SW 1271 (cell line): ENCODE measurements at places on chromosomes 3 and 15.
A peak's percentile ranks its signal among the peaks of the same experiment; 100 is the strongest.

DNA sequence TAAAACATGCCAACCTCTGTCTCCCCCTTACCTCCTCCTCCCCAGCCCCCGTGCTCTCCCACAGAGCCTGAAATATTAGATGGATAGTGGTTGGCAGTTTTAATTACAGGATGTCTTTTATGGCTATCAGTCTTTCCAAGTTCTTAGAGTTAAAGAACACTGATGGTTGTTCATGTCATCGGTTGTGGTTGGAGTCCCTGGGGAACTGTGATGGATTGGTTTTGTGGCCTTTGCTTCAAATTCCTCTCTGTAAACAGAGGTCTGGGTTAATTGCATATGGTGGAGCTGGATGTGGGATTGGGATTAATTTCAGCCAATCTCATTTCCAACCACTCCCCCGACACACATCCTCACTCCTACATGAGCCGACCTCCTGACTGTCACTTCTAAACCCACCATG, 164.5 kb upstream of the PROK2 start:
- no peak for DNase-seq

- no peak for DNase-seq
Observed at GRCh38 chr3:14847613-14848541, 29.1 kb downstream of the FGD5 start.

DNA sequence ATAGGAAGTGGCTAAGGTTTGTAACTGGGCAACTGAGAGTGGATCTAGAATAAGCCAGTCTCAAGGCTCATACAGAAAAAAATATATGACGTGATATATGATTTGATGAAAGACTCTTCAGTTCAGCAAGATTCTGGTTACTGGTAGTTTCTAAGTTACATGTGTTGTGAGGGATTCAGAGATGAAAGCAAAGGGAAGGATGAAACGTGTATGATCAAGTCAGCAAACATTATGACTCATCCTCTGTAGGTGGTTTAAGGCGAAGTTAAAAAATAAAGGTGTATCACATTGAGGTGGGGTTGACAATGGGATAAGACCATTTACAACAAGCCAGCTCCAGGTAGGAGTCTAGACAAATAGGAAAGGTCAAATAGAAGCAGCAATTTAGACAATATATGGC, 16.2 kb downstream of the TERC start:
- no peak for DNase-seq

GRCh38 chr3:152360302-152360701, 91.6 kb downstream of the MBNL1 start:
- DNase-seq: no peak

DNA sequence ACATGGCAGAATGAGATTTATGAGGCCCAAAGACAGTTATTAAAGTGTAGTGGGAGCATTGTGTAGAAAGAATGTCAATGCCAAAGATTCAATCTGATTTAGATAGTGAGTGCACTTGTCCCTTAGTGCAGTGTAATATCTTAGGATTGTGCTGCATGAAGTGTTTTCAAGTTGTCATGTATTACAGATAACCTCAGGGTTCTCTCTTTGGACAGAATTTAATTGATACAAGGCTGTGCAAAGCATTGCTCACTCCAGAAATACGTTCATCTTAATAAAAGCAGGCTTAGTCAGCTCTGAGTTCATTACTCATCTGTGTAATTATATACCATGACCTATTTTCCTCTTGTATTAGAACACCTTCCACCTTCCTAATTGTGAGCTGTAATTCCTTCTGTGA, 16.0 kb upstream of the GPR171 start:
- DNase-seq: peak; percentile 41

DNA sequence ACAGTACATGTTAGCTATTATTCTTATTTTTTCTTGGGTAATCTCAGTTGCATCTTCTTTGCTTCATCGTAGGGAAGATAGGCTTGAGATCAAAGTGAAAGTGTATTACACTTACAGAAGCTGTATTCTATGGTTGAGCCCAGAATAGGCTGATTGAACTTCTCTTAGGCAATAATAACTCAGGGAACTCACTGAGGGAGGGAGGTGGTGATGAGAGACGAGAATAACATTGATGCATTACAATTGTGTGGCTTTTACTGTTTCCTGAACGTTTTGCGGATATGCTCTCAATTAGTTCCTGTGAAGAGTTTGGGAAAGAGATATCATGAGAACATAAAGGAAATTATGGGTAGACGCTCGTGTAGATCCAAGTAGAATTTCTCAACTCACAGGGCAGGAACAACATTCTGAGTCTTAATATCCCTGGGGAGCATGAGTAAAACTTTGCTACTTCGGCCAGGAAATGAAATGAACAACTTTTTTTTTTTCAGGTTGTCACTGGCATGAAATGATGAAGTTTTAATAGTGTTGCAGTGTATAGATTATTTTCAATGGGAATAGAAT, 302.2 kb downstream of the TUSC7 start:
- no peak for DNase-seq

- no peak for DNase-seq
Observed at GRCh38 chr3:46614431-46614830, 2.1 kb downstream of the FAM240A start.

DNA sequence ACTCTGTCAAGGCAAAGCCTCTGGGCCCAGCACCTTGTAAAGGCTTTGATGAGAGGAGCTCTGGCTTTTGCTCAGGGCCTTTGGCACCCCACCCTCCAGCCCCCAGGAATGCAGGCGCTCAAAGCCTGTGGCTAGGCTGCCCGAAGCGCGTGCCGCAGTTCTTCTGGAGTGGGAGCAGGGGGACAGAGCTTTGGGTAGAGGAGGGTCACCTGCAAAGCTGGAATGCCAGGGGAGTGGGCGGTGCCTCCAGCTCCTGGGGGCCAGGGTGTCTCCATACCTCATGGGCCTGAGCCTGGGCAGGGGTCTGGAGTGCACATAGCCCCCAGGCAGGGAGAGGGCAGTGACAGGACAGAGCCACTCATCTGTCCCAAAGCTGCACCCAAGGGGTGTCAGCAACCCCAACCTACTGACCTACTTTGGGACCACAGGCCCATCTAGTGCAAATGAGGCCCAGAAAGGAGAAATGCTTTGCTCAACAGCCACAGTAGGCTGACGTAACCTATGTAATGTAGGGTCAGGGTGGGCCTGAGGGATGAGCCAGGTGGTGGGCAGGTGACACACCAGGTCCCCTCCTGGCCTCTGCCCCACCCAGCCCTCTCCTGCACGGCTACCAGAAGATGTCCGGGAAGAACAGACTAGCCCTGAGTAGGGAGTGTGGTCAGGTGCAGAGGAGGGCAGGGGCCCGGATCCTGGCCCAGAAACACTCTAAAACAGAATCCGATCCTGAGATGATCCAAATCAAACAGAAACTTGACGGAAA, 2.2 kb upstream of the CALML4 start:
- DNase-seq: no peak

DNA sequence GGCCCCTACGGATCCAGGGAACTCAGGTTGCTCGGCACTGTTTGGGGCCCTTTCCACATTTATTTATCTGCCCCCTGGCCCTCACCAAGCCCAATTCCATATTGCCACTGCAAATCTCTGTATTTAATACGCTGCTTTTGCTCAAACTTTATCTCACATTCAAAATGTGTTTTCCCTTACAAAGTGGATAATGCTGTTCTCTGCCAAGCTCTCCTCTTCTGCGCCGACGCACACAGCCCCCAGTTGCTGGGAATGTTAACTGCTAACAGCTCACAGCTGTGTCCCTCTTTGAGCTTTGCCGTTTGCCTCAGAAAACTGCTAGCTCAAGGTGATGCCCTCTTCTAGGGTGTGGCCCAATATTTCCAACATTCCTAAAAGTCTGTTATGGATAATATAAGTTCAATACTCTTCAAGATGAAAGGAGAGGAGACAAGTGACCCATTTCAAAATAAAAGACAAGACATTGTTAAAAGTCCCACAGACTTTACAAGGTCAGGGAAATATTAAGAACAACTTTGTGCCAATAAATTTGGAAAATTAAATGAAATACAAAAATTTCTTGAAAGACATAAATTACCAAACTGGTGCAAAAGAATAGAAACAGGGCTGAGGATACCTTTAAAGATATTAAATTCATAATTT, 12.6 kb upstream of the FBN1 start:
- no peak for DNase-seq

DNA sequence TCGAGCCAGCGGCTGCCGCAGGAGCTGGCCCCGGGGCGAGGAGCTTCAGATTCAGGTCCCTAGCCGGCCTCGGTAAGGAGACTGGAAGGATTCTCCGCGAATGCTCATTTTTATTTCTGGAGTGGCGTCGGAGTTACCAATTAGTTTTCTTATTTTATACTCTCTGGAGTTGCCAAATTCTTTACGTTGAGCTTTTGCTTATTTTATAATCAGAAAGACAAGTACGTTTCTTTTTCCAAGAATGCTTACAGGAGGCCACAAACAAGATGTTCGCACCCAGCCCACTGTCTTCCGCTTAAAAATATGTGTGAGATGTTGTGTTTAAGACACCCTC, 453 bp upstream of the GPR156 start:
- DNase-seq: no peak

DNA sequence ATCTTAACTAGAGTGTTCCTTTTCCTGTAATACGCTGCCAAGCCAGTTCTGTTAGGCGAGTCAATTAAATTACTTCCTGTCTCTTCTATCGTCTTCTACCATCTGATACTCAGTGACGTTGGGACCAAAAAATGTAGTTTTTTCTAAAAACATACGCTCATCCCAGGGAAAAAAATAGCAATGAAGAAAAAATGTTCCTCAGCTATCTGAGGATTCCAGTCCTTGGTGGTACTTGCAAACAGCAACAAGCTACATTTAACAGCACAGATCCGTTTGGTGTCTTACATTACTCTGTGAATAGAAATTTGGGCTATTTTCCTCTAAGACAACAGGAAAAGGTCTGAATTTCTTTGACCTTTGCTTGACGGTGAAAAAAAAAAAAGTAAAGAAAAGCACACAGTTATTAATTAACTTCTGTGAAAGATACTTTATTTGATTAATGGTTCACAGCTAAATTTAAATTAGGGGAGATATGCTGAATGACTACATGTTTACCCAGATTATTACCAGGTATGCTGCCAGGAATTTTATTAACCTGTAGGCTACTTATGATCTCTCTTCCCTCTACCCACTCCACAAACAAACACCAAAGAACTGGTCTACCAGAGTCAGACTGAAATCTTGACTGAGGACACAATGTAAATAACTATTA, 254.4 kb upstream of the ZPLD1 start:
- no peak for DNase-seq

GRCh38 chr3:73656241-73656890, 31.6 kb upstream of the PDZRN3 start:
- DNase-seq: no peak

DNA sequence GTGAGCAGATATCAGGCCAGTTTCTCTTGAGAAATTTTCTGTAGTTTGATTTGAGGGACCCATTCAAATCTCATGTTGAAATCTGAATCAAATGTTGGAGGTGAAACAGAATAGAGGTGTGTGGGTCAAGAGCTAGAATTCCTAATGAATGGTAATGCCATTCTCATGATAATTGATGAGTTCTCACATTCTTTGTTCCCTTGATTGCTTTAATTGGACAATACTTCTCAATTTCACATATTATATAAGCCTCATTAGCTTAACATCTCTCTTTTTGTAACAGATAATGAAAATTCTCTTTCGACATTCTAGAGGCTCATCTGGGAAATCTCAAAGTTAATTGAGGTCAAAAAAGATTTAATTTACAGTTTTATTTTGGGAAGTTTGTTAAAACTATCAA, 21.9 kb upstream of the OR5H6 start:
- no peak for DNase-seq

DNA sequence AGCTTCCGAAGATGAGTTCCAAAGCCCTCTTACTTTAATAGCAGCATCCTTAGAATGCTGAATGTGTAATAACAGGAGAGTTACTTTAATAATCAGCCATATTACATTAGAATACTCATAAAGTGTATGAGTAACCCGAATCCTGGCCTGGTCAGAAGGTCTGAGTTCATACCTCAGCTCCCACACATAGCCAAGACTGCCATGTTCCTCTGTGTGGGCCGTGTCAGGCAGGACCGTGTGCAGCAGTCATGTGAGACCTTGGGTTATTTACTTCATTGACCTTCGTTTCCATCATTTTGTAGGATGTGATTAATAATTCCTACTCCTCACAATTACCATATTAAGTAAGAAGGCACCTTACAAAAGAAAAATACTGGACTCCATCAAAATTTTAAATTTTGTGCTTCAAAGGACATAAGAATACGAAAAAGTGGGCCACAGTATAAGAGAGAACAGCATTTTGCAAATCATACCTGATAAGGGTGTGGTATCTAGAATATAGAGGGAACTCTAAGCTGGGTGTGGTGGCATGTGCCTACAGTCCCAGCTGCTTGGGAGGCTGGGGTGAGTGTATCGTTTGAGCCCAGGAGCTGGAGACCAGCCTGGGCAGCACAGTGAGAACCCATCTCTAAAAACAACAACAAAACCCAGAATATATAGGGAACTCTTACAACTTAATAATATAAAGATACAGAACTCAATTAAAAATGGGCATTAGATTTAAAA, 163.4 kb downstream of the ATG7 start:
- DNase-seq: no peak

DNA sequence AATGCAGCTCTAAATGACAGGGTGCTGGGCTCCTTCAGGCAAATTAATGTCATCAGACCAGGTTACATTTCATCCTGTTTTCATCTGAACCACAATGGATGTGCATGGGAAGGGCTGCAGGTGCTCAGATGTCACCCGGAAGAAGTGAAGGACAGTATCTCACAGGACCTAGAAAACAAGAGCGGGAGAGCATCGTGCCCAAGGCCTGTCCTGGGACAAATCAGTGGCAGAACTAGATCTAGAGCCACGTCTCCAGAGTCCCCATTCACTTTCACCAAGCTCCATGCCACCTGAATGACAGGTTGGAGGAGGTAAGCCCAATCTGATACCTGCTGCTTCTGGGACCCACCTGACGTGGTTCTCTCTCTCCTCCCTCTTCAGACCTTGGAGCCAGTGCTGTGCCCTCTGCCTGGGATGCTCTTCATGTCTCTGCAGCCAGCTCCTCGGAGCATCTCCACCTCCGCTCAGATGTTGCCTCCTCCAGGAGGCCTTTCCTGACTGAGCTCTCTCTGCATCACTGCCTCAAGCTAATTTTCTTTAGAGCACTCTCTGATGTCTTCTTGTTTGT, 77.3 kb downstream of the CPN2 start:
- no peak for DNase-seq

GRCh38 chr3:45132568-45133211, 13.5 kb downstream of the CDCP1 start:
- DNase-seq: no peak

GRCh38 chr3:3783696-3784095, 15.5 kb upstream of the LRRN1 start:
- DNase-seq: no peak

DNA sequence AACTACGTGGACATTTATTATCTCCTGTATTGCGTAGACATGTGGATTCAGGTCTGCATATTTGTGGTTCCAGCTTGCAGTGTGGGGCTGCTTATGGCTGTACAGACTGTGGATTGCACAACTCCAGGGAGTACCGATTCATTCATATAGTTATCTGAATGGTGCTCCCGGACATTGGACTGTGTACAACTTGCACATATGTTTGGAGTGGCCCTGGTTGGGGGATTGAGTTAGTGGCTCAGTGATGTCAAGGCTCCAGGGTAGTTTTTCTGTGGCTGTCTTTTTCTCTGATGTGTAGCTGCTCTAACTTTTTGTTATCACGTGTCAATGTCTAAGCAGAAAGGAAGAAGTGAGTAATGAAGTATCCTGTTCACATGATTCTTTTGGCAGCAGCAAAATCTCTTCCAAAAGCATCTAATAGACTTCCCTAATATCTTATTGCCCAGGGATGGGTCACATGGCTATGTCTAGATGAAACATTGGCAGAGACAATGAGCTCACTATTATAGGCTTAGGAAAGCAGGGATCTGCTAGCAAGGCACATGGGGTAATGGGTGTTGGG, 15.8 kb downstream of the ST3GAL6 start:
- DNase-seq: no peak

- DNase-seq: no peak
Observed at GRCh38 chr3:117355566-117355965, 646.0 kb downstream of the TUSC7 start.
